H7 (cell line): ENCODE measurements at places on chromosomes 1 and 21.

DNA sequence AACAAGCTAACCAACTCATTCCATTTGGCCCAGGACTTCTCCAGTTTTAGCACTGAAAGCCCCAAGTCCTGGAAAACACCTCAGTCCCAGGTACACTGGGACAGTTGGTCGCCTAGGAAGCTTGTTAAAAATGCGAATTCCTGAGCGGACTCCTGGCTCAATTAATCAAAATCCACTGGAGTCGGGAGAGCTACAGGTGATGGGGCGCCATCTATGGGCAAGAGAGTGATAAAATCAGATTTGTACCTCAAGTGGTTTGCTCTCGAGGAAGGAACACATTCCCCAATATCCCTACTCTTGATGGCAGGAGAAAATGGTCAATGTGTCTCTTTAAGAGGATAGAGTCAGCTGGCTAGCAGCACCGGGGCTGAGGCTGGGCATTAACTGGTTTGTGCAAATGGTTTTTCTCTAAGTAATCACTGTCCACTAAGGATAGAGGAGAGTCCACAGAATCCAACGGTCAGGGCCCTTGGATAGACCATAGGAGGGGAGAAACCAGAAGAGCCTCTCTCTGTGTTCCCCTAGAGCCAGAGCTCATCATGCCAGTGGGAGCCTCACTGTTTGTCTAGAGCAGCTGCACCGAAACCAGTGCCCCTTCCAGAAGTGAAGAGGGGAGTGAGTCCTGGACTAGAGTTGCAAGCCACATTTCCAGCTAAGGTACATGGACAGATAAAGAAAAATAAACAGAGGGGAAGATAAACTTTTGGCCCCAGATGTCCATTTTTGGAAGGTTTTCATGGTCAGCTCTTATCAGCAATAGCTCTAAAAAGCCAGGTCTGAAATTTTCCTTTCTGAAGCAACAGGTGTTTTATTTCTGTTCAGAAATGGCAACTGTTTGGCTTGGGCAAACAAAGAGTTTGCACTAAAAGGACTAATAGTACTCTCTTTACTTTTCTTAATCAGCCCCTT lies 148.5 kb downstream of the TENT5C start:
- peak; percentile 70 for DNase-seq

- DNase-seq, result no peak
These were observed 80.1 kb upstream of the KCNK2 start for GRCh38 chr1:215002471-215002870.

GRCh38 chr1:192787914-192788585 lies 20.8 kb upstream of the RGS2 start:
- no peak for DNase-seq

- no peak for DNase-seq
These were observed 127.5 kb downstream of the TNNI3K start for GRCh38 chr1:74362691-74363090.

- DNase-seq, result peak; percentile 11
These were observed 17.4 kb downstream of the TMCC2 start for GRCh38 chr1:205245096-205245495.

GRCh38 chr1:45815667-45816458 lies 12.5 kb downstream of the MAST2 start:
- no peak for DNase-seq

DNA sequence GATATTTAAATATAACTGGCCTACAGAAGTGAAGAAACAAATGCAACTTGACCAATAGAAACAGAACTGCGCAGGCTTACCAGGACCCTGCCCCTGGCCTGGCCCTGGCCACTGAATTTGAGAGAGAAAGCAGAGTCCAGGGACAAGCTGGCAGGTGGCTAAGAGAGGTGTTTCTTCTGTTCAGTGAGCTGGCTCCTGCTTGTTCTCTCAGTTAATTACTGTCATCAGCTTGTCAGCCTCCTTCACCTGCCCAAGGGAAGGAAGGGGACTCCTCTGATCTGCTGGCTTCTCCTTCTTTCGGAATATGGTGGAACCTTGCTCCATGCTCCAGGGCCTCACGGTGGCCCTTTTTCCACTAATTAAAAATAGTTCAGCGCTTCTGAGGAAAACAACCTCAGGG lies 388.4 kb downstream of the DISC1 start:
- DNase-seq, result no peak

- DNase-seq, result peak; percentile 13
These were observed 12.6 kb downstream of the DAB1 start for GRCh38 chr1:57411262-57411661.

GRCh38 chr21:32597205-32597604 lies 11.9 kb upstream of the TCP10L start:
- no peak for DNase-seq

- no peak for DNase-seq
These were observed 4.7 kb downstream of the CFAP410 start for GRCh38 chr21:44334329-44335030.

- DNase-seq, result no peak
These were observed 39.8 kb upstream of the KIAA0040 start for GRCh38 chr1:175232335-175232734.
